GM23248 (cell line): ENCODE measurements at places on chromosomes 3 and 15. TPM values are rescaled to one million over a fixed set of nuclear protein-coding genes. Genes with fewer than 3 reads are reported as not detected.

Gene RTP3
- not detected in 2 replicates for polyA plus RNA-seq

Gene AMT
- 1.5 and 1.7 TPM in 2 replicates for polyA plus RNA-seq

Gene PROS1
- 17.1 and 19.6 TPM in 2 replicates for polyA plus RNA-seq

DNA sequence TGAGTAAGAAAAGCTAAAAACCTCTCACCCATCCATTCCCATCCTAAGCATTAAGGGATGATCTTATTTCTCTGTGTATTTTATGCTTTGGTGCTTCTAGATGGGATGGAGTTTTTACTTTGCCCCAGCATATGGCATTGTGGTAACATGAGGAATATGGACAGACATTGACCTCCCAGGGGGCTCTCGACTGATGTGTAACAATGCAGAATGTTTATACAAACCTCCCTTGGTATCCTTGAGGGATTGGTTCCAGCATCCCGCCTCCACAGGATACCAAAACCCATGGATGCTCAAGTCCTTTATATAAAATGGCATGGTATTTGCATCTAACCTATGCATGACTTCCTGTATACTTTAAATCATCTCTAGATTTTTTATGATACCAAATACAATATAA lies 21.6 kb downstream of the PDIA5 start:
- no peak for DNase-seq

DNA sequence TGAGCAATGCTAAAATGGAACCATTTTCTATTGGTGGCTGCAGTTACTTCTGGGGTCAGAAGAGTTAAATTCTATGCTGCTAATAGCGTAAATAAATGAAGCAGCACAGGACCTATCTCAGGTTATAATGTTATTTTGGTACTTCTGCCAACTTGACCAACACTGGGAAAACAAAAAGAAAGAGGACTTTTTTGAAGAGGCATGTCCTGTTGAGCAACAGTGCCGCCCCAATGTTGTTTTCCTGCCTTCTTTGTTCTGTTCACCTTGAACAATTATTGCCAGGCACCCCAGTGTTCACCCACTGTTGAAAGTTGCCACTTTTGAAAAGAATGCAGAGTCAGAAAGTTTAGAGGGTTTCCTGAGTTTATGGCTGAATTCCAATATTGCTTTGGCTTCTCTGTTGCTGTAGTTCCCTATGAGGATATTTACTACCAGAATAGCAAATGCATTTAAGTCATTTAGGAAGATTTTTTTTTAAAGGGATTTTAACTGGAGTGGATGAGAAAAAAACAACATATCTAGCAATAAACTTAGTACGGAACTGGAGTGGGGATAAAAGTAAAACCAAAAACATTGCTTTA lies 679.0 kb upstream of the DPPA4 start:
- DNase-seq, result no peak

GRCh38 chr3:152349392-152349791 lies 80.7 kb downstream of the MBNL1 start:
- peak; percentile 68 for DNase-seq

GRCh38 chr3:55654123-55654760 lies 167.1 kb upstream of the WNT5A start:
- no peak for DNase-seq

- peak; percentile 74 for DNase-seq
Measured at GRCh38 chr3:194404365-194405140, 5.5 kb upstream of the GP5 start.

- DNase-seq, result no peak
Measured at GRCh38 chr3:144129536-144130214, 158.1 kb downstream of the DIPK2A start.

- no peak for DNase-seq
Measured at GRCh38 chr3:162597226-162597625, 1100.6 kb downstream of the OTOL1 start.

- peak; percentile 85 for DNase-seq
Measured at GRCh38 chr15:71093054-71094024, 21.9 kb upstream of the THSD4 start.

DNA sequence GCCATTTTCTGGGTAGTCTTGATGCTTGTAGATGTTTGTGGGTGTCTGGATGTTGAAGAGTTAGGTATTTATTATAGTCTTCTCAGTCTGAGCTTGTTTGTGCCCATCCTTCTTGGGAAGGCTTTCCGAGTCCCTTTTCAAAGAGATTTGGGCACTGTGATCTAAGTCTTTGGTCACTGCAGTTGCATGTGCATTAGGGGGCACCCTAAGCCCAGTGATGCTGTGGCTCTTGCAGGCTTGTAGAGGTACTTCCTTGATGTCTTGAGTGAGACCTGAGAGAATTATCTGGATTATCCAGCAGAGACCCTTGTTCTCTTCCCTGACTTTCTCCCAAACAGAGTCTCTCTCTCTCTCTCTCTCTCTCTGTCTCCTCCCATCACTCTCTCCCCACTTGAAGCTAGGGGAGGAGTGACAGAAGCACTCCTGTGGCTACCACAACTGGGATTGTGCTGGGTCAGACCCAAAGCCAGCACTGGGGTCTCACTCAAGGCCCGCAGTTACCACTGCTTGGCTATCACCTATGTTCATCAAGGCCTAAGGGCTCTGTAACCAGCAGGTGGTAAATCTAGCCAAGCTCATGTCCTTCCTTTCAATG lies 68.5 kb downstream of the TMCO5A start:
- peak; percentile 80 for DNase-seq

DNA sequence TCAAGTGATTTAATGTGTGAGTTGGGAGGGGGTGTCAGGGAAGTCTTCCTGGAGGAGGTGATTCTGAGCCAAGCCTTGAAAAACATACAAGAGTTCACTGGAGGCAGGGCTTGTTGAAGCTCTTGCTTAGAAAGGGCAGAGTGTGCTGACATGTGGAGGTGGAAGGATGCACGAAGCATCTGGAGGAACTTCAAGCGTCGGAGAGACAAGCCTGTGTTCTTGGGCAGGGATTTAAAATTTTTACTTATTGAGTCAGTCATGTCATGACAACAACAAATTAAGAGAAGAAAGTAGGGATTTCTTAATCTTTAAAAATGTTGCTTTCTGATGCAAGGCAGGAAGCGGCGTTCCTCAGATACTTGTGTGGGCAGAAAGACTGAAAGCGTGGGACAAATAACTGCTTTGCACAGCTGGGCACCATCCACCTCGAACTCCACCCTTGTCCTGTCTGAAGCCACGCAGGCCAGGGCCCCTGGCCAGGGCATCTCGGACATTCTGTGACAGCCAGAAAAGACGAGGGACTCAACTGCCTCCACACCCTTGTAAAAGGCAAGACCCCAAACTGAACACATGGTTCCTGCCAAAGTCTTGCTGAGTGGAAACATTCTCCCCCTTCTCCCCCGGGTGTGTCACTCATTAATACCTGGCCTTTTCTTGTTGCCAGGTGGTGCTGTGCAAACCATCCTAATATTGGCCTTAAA lies 6.9 kb upstream of the IL16 start:
- peak; percentile 96 for DNase-seq

DNA sequence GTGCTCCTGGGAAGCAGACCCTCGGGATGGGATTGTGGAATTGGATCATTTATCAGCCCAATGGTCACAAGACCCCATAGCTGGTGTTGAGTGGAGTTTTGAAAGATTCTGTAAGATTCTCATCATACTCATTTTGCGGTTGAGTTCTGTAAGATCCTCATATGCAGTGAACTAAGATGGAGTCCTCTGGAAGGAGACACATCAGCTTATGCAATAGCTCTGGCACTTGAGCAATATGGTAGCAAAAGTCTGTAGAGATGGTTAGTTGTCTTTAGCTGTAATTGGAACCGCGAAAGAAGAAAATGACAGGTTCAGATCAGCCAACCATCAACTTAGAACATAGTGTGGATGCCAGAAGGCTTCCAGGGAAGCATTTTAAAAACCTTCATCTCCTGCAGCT lies 184.5 kb upstream of the TSC22D2 start:
- DNase-seq, result no peak

DNA sequence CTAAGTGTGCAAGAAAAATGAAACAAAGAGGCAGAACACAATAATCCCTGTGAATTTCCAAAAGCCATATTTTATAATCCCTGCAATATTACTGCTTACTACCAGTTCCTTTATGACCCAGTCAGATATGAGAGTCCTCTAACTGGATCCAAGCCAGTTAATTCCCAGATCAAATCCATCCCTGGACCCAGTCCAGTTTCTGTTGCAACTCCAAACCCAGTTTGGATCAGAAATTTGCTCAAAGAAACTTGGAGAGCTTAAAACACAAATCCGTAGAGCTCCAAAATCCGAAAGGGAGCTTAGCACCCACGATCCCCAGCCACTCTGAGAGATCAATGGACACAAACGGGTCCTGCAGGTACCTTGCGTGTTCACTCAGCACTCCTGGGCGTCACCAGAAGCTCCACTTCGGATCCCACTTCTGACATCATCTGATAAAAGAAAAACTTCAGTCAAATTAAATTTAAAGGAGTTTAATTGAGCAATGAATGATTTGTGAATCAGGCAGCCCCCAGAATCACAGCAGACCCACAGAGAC lies 32.6 kb upstream of the THUMPD3 start:
- DNase-seq, result no peak
